ENCODE measurements at places on chromosomes 2 and 18.
A peak's percentile ranks its signal among the peaks of the same experiment; 100 is the strongest.

- DNase-seq = no peak
Observed at GRCh38 chr2:230179907-230180306, 39.9 kb downstream of the SP110 start.

DNA sequence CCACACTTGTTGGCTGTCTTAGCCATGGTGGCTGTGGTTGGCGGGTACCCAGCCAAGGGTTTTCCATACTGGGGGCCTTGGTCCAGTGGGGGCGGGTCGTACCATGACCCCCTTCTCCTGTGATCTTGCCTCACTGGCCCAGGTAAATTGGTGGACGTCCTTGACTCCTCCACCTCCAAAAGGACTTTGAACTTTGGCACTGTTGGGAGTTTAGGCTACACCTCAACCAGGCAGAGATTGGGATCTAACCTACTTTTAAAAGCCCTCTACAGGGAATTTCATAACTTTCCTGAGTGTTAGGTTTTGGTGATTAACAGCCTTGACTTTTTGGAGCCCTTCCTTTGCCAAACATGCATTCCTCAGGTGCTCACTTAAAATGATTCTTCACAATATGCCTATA lies 106.7 kb downstream of the NEDD4L start:
- no peak for DNase-seq

GRCh38 chr18:63025251-63026090 lies 294.1 kb downstream of the BCL2 start:
- DNase-seq = no peak

DNA sequence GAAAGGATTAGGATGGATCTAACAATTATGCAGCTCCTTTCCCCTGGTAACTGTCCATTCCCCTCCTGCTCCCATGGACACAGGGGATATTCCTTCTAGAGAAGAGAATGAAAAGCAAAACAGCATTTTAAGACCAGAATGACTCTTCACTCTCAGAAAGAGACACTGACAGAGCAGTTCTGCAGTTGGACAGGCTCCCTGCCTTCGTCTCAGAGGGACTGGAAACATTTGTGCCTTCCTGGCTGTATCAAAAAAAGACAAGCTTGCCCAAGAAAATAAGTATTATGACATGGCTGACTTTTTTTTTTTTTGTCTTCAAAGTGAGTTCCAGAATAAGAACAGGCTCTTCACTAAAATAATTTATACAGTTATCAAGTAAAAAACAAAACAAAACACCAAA lies 9.5 kb downstream of the PID1 start:
- DNase-seq = no peak

GRCh38 chr18:79572093-79572780 lies 107.4 kb upstream of the CTDP1 start:
- no peak for DNase-seq

GRCh38 chr2:68158134-68158447 lies 403 bp downstream of the PNO1 start:
- DNase-seq = no peak

DNA sequence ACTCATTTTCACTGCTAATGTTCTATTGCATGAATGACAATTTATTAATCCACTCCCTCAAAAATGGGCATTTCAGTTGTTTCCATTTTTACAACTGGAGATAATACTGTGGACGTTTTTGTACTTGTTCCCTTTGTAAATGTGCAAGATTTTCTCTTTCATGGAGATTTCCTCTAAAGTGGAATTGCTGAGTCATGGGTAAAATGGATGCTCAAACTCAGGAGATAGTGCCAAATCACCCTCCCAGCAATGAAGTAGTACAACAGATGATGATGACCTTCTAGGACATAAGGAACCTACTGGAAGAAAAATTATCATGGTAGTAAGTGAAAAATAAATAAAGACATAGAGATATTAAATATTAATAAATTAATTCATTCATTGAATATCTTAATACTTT lies 460.8 kb upstream of the CHST9 start:
- no peak for DNase-seq

- no peak for DNase-seq
Observed at GRCh38 chr18:78092901-78093300, 843.3 kb downstream of the GALR1 start.

GRCh38 chr2:194556629-194557028 lies 1100.4 kb upstream of the SLC39A10 start:
- DNase-seq = no peak

GRCh38 chr2:196927376-196928225 lies 1.1 kb upstream of the PGAP1 start:
- peak; percentile 11 for DNase-seq

GRCh38 chr18:9287036-9287435 lies 47.5 kb upstream of the TWSG1 start:
- DNase-seq = no peak

DNA sequence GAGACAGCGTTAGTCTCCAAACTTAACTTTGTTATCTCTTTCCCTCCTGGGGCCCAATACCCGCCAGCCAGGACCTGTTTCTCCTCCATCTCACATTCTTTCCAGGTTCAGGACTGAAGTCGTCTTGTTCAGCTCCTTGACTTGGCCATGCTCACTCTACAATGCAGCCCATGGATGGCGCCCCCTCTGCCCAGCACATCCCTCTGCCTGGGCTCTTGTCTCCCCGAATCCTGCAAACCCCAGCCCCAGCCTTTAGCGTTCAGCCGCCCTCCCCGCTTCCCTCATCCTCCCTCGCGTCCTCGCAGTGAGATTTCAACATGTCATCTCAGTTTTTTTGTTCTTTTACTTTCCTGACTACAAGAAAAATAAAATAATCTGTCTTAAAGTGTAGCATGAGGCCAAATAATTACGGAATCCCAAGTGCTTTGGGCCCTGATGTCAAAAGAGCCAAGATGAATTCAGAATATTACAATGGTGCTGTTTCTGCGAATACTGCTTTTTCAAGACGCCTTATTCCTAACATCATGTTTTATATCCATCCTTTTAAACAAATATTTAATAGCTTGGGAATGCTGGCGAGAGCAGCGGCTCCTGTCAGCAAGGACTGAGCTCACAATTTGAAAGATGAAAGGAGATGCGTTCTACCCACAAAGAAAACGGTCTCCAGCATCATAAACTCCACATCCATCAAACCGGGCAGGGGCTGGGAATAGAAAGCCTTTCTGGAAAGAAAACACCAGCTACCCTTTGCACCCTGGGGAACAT lies 1.0 kb downstream of the FAM178B start:
- DNase-seq = no peak

- DNase-seq = no peak
Observed at GRCh38 chr2:150159300-150159699, 328.2 kb downstream of the RND3 start.

- DNase-seq = no peak
Observed at GRCh38 chr2:94879314-94879981, 8.2 kb downstream of the TEKT4 start.

GRCh38 chr2:56231361-56231760 lies 47.6 kb downstream of the CCDC85A start:
- DNase-seq = no peak

- DNase-seq = no peak
Observed at GRCh38 chr2:218033208-218033589, 30.4 kb upstream of the TNS1 start.

DNA sequence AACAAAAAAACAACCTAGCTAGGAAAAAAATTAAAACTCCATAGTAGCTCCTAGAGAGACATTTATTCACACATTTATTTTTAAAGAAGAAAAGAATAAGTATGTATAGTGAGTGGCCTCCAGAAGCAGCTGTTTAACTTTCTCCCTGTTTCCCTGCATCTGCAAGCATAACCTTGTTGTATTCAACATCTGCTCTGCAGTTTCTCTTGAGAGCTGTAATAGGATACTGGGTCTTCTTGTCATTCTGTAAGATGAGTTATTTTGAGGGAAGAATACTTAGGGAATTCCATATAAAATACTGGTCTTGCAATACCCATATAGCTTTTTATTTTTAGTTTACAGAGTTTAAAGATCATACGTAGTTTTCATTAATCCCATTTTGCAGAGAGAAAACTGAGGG lies 246.6 kb downstream of the LRRTM1 start:
- no peak for DNase-seq

- no peak for DNase-seq
Observed at GRCh38 chr2:3284657-3285630, 92.7 kb downstream of the EIPR1 start.

GRCh38 chr2:68272246-68272994 lies 20.1 kb upstream of the PPP3R1 start:
- DNase-seq = no peak

DNA sequence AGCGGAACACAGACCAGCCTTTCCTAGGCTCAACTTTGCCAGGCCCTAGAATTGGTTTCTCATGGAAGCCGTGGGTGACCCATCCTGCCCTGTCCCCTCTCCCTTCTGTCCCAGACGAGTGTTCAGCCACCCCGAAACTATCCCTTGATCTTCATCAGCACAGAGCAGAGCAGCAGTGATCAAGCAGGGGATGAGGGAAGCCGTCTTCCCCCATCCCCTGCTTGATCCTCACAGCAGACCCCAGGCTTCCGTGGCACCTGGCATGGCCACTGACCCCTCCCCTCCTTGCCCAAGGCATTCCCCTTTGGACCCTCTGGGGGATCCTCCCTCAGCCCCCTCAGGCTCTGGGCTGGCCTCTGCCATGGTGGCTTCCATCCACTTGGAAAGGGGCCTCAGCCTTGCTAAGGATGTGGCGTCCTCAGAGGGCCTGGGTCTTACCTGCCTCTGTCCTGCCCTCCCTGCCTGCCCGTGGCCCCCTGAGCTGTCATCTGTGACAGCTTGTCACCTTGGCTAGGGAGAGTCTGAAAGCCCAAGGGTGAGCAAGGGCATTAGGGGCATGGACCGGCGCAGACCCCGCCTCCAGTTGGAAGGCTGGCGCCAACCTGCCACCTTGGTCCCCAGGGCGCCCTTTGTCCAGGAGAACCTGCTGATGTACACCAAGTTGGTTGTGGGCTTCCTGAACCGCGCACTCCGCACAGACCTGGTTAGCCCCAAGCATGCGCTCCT lies 10.4 kb upstream of the CCDC74A start:
- no peak for DNase-seq
